Amygdala (tissue), 56 donors: ENCODE measurements at places on chromosomes 13 and 19.

GRCh38 chr19:610801-611480, 21.3 kb downstream of the HCN2 start:
- no peak for DNase-seq

DNA sequence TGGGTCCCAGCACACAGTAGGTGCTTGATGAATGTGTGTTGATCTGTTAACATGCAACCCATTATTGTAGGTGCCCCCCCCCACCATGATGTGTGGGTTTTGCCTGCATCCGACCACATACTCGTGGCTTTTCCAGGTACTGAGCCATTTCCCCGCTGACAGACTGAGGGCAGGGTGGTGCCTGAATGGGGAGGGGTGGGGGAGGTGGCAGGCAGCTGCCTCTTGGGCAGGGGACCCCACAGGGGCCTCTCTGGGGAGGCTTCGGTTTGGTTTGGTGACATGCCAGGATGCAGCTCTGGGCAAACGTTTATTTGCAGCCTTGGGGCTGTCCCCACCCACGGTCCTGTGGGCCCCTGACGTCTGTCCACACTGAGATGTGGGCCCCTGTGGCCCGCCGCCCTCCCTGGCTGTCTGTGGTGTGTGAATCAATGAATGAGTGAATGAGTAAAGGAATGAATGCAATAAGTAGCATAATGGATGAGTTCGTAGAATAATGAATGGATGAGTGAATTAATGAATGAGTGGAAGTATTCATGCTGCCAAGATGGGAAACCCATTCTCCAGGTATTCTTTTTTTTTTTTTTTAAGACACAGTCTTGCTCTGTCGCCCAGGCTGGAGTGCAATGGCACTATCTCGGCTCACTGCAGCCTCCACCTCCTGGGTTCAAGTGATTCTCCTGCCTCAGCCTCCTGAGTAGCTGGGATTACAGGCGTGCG, 9.0 kb upstream of the JUND start:
- no peak for DNase-seq

DNA sequence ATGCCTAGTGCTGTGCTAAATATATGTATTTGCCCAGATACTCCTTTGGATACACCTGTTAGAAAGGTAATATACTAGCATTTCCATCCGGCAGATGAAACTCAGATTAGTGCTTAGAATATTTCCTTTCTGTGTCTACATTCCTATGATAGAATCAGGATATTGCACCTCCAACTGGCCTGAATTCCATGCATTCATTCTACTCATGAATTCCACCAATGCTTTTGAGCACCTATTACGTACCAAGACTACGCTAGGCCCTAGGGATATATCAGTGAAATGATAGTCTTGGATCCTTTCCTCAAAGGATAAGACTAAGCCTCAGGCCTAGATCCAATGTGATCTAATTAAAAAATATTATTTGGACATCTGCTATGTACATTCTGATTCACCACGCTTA, 223.8 kb upstream of the SERP2 start:
- no peak for DNase-seq

DNA sequence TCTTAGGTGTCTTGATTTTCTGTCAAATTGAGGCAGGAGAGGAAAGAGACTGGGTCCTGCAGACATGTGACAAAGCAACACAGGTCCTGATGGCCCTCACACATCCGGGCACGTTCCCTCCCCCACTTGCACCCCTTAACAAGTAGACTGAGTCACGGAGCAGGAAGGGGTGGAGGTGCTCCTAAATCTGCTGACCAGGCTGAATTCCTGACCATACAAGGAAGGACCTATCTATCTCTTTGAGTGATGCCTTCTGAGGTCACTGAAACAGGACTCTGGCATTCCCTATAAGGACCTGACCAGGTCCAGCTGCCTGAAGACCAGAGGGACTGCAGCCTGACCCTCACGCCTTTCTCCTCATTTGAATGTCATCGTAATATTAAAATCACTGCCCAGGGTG, 250.3 kb downstream of the COL4A1 start:
- DNase-seq, result no peak

DNA sequence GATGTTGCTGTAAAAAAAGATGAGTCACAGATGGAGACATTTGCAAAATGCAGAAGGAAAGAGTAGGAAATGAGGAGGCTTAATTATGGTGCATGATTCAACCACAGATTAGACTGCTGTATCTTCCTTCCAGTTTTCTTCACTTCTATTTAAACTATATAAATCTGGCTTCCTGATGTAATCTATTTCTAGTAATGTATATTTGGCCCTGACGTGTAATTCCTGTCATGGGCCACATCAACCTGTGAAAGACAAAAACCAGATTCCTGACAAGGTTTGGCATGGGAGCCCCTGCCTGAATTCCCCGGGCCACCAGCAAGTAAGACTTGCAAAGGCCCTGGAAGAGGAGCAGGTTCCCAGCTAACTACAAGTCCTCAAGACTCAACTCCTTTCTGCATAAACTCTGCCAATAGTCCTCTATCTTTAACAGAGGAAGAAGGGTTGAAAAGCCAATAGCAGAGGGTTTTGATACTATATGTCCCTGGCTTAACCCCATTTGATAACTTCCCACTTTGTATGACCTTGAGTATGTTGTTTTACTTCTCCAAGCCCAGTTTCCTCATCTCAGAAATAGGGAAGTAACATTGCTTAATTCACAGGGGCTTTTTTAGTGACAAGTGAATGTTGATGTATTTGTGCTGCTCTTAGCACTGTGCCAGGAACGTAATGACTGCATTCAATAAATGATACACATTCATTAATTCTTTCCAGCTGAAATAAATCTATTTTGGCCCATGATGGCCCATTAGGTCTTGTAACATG, 172.7 kb downstream of the SPRY2 start:
- no peak for DNase-seq

DNA sequence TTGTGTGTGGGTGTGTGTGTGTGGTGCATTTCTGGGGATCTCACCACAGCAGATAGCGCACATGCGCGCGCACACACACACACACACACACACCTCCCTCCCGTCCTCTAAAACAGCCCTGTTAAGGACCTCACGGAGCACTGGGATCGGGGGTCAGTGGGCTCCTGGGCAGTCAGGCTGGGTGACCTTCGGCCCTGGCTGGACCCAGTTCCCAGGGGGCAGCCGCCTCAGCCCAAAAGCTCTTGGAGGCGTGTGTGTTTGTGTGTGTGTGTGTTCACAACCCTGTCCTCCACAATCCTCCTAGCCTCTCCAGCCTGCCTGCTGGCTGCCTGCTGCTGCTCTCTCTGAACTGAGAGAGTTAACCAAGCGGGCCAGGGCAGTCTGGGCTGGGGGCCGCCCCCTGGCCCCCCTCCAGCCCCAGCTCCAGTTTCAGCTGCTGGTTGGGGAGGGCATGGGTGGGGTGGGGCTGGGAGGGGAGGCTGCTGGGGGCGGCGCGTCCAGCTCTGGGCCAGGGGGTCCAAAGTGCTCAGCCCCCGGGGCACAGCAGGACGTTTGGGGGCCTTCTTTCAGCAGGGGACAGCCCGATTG, at the start of gene FXYD1:
Gene FXYD1, plus strand, starts transcription at position 520 of the 588 bp plus-strand sequence. CDS start 1,256 bp downstream, outside the sequence.
- peak; percentile 49 for DNase-seq

DNA sequence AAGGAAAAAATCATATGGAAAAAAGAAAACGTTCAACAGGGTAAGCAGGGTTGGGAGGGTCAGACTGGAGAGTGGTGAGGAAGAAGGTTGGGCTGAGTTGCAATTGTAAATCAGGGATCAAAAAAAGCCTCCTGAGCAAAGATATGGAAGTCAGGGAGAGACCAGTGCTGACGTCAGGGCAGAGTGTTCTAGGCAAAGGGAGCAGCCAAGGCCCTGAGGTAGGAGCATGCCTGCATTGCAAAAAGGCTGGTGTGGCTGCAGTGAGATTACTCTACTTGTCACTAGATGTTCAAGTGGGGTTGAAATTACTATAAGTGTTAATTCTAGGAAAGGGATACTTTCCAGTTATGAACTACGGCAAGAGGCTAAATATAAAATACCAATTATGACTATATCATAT, 562.0 kb downstream of the MYO16 start:
- DNase-seq, result no peak

- no peak for DNase-seq
Observed at GRCh38 chr19:6473647-6474046, 7.9 kb downstream of the DENND1C start.

DNA sequence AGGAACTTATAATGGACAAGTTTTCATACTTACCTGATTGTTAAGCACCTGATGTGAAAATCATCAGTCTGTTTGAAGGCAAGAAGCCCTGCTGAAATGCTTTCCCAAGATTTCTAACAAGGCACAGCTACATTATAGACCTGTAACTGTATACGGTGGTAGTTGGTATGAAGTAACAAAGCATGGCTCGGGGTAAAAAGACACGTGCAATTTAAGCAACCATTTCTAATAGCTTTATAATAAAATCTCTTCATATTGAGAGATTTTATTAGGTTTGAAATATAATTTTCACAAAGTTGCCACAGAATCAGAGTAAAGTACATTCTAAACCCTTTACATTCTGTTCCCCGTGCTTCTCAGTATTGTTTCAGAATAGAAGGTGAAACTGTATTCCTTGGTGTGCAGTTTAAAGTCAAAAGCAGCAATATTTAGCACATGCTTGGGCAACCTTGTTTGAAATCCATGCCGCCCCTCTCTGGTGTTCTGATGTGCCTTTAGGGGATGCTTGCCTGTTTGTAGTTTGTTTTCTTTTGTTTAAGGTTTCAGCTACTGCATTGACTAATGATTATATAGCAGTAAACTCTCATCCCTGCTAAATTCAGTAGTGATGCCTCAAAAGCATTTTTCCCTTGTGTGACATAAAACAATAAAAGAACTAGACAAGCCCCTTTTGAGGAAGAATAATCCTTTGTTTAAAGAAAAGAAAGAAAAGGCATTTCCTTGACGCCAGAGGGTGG, 125.2 kb upstream of the OBI1 start:
- DNase-seq, result no peak

GRCh38 chr13:75136151-75136550, 345.8 kb downstream of the TBC1D4 start:
- DNase-seq, result no peak

DNA sequence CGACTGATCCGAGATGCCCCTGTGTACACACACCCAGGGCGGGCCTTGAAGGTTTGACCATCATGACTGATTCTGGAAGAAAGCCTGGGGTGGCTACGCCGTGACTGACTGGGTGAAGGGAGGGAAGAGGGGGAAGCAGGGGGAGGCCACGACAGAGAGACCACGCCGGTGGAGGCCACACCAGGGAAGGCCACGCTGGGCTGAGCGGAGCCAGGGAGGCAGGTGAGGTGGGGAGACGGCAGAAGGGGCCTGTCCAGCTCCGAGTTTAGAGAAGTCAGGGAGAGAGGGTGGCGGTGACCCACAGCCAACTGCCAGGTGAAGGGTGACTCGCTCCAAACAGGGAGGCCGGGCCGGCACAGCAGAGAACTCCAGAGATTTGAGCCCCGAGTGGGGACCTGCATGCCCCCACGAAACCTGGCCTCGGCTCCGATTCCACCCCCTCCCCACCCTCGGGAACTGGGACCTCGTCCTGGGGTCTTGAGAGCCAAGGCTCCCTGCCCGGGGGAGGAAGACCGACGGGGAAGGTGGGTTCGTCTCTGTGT, 102.6 kb downstream of the PTPRS start:
- DNase-seq, result no peak

DNA sequence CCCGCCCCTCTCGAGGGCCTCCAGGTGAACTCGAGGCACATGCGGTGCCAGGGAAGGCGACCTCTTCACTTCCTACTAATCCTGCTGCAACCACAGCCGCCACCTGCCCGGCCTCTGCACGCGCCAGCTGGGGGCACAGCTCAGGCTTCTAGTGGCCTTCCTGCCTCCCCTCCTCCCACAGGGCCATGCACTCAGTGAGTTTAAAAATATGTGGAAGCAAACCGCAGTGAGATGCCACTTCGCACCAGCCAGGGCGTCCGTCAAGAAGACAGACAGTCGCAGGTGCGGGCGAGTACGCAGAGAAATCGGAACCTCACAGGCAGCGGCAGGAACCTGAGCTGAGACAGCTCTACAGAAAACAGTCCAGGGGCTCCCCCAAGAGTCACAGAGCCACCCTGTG, 10.4 kb downstream of the LMNB2 start:
- no peak for DNase-seq

GRCh38 chr19:676007-676338, 219 bp upstream of the FSTL3 start:
- DNase-seq, result no peak

DNA sequence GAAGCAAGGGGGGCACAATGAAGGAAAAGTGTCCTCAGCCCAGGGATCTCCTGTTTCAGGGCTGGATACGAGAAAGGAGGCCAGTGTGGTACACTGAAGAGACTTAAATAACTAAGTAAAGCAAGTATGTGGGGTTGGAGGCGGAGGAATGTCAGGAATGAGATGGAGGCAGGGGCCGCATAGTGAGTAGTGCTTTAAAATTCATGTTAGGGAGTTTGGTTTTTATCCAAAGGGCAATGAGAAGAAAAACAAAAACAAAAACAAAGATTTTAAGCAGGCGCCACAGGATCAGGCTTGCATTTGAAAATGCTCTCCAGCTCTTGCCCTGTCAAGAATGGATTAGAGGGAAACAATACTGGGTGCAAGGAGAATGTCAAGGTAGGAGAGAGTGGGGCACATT, 273.4 kb downstream of the DCLK1 start:
- no peak for DNase-seq

DNA sequence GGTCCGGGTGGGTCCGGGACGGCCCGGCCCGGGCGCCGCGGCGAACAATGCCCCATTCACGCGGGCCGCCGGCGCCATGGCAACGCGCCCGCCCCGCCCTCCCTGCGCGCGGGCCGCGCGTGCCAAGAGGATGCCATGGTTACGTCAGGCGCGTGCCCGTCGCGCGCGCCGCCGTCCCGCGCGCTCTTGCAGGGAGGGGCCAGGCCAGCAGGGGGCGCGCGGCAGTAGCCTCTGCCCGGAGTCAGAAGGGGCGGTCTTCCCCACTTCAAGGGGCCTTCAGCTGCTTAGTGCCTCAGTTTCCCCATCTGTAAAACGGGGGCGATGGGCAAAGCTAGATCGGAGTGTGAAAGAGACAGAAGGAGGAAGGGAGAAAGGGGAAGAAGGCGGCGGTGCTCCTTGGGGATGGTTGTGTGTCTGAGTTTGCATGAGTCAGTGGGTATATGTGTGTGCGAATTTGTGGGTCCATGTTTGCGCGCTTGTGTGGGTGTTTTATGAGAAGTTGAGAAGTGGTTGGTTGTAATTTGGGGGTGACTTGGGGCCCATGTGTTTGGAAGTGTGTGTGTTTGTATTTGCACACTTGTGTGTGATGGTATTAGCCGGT, 11.6 kb upstream of the NFIX start:
- DNase-seq, result peak; percentile 60
